ENCODE measurements at places on chromosomes 12 and 14. TPM values are rescaled to one million over a fixed set of nuclear protein-coding genes. Genes with fewer than 3 reads are reported as not detected.

DNA sequence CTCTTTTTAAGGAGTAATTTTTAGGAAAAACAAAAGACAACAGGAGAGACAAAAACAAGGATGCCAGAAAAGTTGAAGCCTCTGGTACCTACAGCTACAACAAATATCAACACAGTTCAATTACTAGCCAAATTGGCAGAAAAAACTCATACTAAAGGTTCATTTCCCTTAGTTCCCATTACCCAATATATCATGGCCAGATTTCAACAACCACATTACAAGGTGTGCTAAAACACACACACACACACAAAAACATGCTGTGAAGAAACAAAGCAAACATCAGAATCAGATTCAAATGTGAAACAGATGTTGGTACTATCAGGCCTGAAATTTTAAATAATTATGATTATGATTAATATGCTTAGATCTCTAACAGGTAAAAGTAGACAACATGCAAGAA, 272.7 kb upstream of the CLEC14A start:
- DNase-seq: no peak

DNA sequence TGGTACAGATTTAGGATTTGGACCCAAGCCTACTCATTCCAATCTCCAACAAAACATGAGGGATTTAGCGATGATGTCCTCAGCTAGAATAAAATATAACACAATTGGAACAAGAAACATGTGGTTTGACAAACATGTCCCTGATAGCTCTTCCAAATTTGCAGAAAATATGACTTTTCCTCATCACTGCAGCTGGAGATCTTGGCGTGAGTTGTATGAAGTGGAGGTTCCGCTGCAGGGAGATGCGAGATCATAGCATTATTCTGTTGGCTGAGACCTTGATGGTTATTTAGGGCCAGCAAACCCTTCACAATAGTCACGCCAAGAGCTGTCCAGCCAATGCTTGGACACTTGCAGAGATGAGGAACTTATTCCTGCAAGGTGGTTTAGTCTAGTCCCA, 413.4 kb upstream of the TBX3 start:
- DNase-seq: no peak

DNA sequence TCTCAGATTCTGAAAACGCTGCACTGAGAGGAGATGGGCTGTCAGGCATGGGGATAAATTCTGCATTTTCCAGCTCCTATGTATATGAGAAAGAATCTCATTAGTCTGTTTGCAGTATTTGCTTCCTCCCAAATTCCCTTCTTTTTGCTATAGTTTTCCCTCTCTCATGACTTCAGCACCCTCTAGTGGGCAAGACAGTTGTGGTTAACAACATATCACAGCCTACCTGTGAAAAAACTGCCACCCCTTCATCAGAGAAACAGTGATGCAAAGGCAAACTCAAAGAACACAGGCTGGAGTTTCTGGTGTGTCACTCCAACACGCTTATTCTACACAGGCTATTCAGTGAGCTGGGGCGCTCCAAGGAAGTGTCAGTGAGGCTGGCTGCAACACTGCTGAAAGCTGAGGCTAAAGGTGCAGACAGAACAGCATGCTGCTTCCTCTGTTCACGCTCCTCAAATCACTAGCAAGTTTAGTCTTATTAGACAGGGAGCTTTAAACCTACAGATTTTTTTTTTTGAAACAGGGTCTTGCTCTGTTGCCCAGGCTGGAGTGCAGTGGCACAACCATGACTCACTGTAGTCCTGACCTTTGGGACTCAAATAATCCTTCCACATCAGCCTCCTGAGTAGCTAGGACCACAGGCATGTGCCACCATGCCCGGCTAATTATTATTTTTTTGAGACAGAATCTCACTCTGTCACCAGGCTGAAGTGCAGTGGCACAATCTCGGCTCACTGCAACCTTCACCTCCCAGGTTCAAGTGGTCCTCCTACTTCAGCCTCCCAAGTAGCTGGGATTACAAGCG, 19.3 kb downstream of the ZC2HC1C start:
- DNase-seq: no peak

- no peak for DNase-seq
These were observed 40.9 kb downstream of the NT5DC3 start for GRCh38 chr12:103799857-103800771.

DNA sequence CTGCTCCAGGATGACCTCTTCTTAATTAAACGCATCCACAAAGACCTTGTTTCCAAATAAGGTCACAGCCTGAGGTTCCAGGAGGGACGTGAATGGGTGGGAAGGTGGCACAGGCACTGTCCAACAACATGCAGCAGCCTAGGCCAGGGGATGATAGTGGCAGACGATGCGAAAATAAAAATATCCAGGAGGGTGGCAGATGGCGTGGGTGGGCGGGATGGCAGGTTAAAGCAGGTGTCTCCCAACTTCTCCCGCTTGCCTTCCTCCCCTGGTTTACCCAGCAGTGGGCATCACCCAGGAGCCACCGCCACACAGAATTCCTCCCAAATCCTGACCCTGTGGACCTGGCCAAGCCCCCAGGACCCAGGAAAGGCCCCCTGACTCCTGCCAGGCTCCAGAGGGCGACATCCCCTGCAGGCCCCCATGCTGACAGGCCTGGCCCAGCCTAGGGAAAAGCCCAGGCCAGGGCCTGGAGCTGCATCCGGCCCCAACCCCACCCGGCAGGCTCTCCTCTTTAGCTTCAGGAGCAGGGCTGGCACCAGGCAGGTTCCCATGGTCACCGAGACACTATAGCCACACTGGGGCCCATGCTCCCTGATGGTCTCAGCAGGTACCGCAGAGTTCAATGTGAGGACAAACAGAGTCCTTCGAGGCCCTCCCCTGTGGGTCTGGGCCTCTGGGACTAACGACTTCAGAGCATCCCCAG, 9.7 kb downstream of the NCOR2 start:
- no peak for DNase-seq

DNA sequence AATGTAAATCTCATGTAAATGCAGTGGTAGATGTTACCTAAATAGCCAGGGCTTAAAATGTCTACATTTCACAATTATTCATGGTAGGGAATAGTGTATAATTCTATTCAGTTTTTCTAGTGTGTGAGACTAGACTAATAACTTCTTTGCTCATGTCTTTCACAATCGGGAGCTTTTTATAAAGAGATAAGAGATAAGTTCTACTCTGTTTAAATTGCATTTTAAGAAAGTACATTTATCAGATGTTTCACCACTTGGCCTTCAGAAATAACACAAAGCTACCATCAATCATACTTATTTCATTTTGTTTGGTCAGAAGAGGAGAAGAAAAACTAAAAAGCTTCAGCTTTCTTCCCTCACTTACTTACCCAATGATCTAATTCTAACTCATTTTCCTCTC, 725.5 kb upstream of the FLRT2 start:
- DNase-seq: no peak

DNA sequence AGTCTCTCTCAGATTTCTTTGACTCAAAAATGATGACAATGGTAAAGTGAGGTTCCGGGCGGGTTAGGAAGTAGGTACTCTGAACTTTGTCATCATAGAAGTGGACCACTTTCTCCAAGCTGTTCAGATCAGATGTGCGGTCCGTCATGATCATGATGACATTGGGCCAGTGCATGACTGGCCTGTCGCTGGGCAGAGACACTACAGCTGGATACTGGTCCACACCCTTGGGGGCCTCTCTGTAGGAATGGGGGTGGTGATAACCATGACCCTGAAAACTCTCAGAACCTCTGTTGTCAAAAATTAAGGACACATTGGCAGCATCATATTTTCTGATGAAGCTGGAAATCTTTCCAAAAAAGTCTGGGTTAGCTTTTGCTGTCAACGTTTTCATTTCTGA, 28.2 kb downstream of the KICS2 start:
- no peak for DNase-seq

- no peak for DNase-seq
These were observed 32.8 kb downstream of the KIF26A start for GRCh38 chr14:104171029-104171697.

GRCh38 chr14:91706996-91707395, 24.9 kb downstream of the CATSPERB start:
- DNase-seq: no peak

DNA sequence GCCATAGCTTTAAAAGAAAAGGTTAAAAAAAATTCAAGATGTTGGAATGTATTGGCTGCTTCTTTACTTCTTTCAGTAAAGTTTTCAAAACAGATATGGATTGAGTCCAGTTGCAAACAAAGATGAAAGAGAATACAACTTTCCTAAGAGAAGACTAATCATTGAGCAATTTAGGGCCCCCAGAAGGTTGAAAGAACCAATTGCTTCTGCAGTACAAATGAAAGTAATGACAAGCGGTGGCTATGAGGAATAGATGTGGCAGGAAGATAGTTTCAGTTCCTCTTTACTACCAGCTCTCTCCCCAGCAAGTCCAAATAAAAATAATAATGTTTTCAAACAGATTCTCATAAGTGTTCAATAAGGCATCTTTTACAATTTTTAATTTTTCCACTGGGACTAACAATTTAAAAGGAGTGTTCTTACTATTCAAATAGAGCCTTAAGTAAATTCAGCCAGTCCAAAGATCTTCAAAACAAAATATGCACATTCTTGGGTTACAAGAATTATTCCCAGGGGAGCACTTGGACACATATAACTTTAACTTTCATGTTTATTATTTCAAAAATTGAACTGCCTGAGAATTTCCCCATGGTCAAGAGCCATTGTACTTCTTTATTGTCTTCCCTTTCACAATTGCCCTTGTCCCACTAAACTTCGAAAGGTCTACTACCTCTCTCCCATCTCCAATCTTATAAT, 62.3 kb upstream of the PPP1R12A start:
- no peak for DNase-seq

Gene ING4
- 15.5 TPM for total RNA-seq

Gene VWF
- 2.1 TPM for total RNA-seq

Gene A2M
- total RNA-seq: 1,731 TPM

Gene TRPV4
- total RNA-seq: 1.3 TPM

Gene ST8SIA1
- total RNA-seq: 0.17 TPM

Data from liver (tissue), 10 donors.